NCI-H1436 treated with DMSO at 0.1 percent for 48 hours (cell line): ENCODE measurements at places on chromosomes 1 and 21.

DNA sequence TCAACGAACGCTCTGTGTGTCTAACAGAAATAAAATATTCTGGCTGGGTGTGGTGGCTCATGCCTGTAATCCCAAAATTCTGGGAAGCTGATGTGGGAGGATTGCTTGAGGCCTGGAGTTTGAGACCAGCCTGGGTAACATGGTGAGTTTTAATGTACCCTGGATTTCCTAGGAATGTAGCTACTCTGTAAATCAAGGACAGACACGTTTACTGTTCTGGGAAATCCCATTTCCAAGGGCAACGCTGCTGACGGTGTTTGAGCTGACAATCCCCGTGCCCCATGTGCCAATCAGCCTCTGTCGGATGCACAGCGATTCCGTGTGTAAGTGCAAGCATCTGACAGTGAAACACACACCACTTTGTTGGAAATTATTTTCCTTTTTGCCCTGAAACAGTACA is 8.0 kb downstream of the CORT start:
- DNase-seq = no peak

DNA sequence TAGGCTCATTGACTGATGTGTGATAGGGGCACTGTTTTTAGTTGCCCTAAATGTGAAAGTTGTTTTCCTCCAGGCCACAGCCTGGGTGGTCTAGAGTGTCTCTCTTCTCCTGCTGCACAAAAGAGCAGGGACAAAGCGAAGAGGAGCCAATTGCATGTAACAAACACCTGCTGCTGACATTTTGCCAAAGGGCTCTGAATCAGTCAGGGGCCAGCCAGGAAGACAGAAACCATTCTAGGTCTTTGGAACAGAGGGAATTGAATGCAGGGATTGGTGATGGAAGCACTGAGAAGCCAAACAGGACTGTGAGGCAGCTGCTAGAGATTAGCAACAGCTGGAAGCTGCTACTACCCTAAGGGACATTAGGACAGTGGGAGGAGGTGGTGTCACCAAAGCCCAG is 185.3 kb upstream of the POU3F1 start:
- DNase-seq = no peak

DNA sequence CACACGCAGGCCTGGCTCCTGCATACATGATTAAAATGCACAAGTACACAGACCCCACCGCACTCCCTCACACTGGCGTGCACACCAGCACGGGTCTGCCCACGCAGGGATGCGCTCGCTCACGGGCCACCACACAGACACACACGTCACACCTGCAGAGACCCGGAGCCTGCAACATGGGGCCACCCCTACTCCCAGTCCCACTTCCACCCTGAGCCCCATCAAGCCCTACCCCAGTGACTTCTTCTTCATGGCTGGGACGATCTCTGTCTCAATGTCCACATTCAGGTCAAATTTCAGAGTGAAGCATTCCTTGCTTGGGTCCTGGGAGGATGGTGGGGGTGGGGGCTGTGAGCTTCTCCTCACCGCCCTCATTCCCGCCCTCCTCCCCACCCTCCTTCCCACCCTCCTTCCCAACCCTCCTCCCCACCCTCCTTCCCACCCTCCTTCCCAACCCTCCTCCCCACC is 8.9 kb upstream of the TNFRSF25 start:
- no peak for DNase-seq

- DNase-seq = no peak
Observed at GRCh38 chr1:223245983-223246382, 102.9 kb upstream of the TLR5 start.

- no peak for DNase-seq
Observed at GRCh38 chr1:157099633-157100009, at the start of gene ETV3L. ETV3L (minus strand) TSS chr1:157099808; CDS start chr1:157099523, 285 bp downstream.

- DNase-seq = no peak
Observed at GRCh38 chr1:109931189-109931731, 20.6 kb downstream of the CSF1 start.

- DNase-seq = no peak
Observed at GRCh38 chr1:177817937-177818875, 151.7 kb downstream of the SEC16B start.

- no peak for DNase-seq
Observed at GRCh38 chr1:97791251-97791650, 129.6 kb downstream of the DPYD start.

- DNase-seq = no peak
Observed at GRCh38 chr1:19229229-19229628, 19.2 kb upstream of the UBR4 start.

DNA sequence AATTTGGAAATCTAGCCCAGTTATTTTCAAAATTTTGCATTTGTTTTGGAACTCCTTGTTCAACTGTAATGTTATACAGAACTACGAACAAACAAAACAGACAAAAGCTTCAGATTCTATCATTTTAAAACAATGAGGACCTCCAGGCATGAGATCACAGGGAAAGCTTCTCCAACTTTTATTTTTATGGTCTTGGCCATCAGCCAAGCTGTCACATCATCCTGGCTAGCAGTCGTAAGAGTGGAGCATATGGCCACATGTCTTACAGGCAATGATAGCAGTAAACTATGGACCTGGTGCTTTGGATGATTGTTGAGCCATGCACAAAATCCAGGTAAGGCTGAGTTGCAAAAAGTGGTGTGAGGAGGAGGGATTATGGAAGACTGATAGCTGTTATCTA is 299.6 kb downstream of the LMX1A start:
- DNase-seq = no peak

- no peak for DNase-seq
Observed at GRCh38 chr1:178534137-178534868, 21.4 kb downstream of the TEX35 start.

DNA sequence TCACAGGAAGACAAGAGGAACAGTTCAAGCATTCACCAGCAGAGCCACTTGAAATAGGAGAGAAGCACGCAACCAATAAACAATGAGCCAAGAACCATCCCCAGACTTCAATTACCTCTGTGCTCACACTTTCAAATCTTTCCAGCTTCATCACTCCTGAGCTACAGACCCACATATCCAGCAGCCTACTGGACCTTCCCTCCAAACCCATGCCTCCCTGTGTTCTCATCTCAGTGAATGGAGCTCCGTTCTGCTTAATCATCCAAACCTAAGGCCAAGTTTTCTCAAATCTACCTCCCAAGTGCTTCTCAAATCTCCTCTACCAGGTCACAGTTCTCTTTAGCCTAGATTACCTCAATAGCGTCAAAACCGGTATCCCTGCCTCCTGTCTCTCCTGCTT is 3.7 kb downstream of the PEF1 start:
- no peak for DNase-seq

DNA sequence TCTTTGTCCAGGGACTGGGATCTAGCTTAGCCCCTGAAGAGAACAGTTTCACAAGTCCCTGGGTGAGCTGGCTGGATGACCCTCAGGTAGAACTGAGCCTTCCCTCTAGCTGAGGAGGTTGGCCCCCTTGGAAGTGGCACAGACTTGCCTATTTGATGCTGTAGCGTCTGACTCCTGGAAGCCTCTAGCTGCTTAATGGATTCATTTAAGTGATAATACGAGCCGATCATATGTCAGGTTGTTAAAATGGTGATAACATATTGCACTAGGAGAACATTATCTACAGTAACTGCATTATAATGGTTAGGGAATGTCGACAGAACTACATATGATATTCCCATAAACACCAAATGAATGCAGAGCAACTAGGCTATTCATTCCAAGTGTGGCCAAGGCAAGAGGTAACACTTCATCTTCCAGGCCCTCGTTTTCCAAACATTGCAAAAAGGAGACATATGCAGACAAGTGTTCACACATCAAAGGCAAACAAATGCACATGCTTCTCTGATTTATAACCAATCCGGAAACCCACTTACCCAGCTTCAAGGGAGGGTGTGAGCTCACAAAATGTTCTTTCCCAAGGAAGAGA is 340.1 kb upstream of the PLXNA2 start:
- no peak for DNase-seq

- peak; percentile 35 for DNase-seq
Observed at GRCh38 chr21:29718081-29718815, 221.5 kb downstream of the GRIK1 start.

- no peak for DNase-seq
Observed at GRCh38 chr1:97337250-97338030, 583.4 kb downstream of the DPYD start.

DNA sequence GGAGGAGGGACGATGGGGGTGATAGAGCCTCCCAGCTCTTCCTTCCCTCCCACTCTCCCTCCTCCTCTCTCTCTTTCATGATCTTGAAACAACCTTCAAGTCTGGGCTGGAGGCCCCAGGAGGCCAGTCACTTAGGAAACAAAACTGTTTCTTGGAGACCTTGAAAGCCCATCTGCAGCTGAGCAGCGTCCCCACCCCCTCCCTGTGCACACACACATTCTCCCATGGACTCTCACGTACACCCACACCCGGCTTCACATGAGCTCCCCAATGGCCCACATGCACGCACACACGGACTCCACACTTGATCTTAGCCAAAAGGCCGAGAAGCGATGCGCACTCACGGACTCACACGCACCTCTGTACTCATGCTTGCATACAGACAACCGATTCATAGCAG is 3.2 kb upstream of the ATP1A2 start:
- no peak for DNase-seq
